Lung (tissue), 17 donors: ENCODE measurements at places on chromosomes 4 and X.

DNA sequence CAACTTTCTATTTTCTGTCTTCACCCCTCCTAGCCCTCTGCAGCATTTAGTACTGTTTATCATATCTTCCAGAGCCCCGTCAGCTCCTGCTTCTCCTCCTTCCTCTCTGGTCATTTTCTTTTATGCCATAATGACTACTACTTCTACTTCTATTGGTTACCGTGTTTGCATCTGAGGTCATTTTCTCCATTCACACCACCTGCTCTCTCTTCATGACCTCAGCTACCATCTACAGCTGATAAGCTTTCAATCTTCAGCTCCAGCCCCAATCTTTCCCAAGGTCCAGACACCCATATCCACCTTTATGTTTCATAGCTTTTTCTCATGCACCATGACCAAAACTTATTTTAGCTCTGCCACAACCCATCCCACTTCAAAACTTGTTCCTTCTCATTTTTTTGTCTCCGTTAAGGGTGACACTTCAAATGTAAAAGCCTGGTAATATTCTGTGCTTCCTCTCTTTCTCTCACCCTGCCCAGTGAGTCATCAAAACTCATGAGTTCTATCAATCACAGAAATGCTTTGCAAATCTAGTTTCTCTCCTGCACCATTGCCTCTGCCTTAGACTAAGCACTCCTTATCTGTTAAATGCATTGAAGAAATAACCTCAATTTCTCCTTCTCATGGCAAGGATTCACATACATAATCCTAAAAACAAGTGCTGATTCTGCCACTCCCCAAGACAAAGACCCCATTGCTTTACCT lies 71.3 kb upstream of the IQCM start:
- no peak for DNase-seq

DNA sequence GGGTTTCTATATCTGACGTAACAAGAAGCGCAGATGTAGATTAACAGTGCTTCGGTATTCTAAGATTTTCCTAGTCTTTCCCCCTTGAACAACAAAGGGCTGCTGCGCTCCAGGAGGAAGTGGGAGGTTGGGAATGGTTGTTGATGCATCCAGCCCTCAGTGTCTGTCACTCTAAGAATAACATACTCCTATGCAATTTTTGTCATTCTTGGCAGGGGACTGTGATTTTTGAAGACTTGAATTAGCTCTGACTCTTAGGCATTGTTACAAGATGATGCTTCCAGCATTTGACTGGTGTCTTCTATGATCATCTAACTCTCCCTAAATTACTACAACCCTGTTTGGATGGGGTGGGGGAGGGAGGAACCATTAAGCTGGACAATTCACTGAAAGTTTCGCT lies 394.2 kb downstream of the ARHGAP24 start:
- no peak for DNase-seq

DNA sequence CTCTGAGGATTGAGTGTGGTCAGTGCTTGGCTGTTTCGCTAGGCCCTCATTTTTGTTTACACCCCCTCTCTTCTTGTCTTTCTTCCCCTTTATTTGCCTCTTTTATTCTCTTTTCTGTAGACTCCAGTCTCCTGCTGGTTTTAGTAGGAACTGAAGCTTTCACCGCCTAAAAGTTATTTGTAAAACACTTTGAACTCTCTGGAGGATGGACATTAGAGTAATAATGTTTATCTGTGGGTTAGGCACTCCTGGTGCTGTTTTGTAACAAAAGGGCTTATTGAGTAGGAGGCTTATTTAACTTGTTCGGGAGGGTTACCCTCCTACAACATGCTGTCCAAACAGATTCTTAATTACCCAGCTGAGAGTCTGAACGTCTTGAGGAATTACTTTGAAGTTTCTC lies 1.6 kb upstream of the ARHGAP10 start:
- no peak for DNase-seq

GRCh38 chr4:149964001-149964796 lies 114.0 kb upstream of the DCLK2 start:
- no peak for DNase-seq

DNA sequence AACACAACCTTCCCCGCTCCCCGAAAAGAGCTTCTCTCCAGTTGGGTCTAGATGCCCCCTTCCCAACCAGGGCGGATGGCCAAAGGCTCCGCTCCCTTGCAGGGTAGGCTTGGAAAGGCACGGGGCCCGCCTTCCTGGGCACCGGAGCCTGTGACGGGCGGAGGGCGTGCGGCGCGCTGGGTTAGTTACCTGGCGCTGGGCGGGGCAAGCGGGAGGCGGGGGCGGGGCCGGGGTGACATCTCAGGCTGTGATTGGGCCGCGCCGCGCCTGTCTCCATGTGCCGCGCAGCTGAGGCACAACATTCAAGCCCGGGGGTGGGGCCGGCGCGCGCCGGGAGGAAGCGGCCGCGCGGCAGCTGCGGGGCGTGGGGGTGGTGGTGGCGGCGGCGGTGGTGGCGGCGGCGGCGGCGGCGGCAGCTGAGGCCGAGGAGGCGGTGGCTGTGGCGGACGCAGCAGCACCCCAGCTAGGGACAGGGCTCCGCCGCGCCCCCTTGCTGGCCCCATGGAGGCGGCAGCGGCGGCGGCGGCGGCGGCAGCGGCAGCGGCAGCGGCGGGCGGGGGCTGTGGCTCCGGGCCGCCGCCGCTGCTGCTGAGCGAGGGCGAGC lies at the start of gene REPS2:
TSS of gene REPS2 (plus strand) at position 298 of the 604 bp plus-strand sequence. CDS start at position 502, 204 bp downstream.
- peak; percentile 89 for DNase-seq

DNA sequence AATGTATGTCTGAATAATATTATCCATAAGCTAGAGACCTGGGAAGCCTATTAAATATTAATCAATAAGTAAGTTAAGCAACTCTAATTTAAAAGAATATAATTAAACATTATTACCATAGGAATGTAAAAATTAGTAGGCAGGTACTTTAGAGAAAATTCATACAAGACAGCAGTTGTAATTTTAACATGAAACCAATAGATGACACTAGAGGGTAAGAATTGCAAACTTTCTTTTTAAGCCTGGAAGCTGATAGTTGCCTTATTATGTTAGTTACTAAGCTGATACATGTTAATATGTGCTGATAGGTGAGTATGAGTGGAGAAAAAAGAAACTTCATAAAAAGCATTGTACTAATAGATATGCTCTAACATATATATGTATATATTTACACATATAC lies 1157.4 kb downstream of the FAM133A start:
- peak; percentile 26 for DNase-seq

- DNase-seq, result no peak
Measured at GRCh38 chr4:171101845-171102244, 711.4 kb upstream of the GALNTL6 start.

DNA sequence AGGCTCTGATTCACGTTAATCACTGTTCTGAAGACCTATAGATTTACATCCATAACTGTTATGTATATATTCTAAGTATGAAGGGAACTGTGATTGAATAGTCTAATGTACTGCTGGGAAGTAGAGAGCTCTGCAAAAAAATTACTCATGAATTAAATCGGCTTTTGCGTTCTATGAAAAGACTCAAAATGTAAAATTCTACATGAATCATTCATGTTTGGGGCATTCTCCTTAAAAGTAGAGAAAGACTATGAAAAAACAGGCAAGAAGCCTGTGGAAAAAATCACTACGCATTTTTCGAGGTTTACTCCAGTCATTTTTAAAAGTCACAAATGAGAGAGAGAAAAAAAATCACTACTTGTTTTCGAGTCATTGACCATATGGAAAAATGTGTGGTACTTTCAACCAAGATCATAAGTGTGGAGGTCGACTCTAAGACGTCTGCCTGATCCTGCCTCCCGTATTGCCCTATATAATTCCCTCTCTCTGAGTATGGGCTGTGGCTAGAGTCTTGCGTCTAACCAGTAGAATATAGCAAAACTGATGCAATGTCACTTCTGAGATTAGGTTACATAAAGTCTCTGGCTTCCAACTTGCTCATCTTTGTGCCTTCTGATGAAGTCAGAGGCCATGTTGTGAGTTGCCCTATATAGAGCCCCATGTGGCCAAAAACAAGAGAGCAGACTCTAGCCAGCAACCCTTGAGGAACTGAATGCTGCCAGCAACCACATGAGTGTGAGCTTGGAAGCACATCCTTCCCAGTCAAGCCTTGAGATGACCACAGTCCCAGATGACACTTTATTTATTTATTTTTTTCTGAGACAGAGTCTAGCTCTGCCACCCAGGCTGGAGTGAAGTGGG lies 32.1 kb upstream of the VEGFD start:
- no peak for DNase-seq

DNA sequence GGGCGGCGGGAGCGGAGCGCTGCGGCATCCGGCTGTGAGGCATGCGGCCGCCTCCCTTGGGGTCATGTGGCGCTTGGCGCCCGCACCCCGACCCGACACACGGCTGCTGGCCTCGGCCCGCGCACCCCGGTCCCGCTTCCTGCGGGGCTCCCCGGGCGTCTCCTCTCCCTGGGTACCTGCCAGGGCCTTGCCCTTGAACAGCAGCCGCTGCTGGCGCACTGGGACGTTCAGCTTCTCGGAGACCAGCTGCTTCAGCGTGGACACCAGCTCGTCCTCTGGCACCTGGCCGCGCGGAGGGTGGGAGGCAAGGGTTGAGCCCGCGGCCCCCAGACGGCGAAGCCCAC lies 391 bp downstream of the UBL4A start:
- no peak for DNase-seq
